ENCODE measurements at places on chromosomes 11 and 22. TPM values are rescaled to one million over a fixed set of nuclear protein-coding genes. Genes with fewer than 3 reads are reported as not detected.

The CPT1B gene
- total RNA-seq = 21.4 TPM

The ACCS gene
- total RNA-seq = 32.3 TPM

DNA sequence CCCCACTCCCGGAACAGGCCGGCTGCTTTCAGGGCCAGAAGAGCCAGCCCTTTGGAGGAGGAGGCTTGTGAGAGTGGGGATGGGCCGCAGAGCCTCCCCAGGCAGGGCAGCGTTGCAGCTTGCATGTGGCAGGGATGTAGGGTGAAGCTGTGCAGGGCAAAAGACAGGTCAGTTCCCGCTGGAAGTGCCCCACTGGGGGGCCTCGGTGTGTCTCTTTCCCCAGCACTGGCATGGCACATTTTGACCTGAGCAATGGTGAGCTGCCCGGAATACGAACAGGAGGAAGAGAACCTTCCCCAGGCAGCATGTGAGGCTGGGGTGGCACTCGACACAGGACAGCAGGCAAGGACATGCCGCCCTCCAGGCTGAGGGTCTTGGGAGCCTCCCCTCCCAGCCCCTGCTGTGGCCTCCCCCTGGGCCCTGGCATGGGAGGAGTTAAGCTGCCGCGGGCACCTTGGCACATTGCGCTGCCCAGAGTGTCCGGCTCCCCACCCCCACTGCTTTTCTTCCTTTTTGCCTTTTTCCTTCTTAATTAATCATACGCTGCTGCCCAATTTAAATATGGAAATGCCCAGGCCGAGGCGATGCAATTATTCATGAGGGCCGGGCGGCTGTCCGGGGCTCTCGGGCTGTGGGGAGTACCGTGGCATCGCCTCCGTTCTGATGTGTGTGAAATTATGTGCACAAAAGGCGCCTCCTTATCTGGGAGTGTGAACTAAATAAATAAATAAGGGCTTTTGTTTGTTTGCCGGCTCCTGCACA is 76.0 kb upstream of the WNT7B start:
- no peaks in the 10 kb centered on the region for H3K36me3 ChIP-seq
- peak overlapping the region; percentile 97 for H3K27ac ChIP-seq
- H3K4me3 ChIP-seq = peak overlapping the region; percentile 80
- no peak for DNase-seq
- H3K4me1 ChIP-seq = peaks cover 84% of the 10 kb centered on the region

DNA sequence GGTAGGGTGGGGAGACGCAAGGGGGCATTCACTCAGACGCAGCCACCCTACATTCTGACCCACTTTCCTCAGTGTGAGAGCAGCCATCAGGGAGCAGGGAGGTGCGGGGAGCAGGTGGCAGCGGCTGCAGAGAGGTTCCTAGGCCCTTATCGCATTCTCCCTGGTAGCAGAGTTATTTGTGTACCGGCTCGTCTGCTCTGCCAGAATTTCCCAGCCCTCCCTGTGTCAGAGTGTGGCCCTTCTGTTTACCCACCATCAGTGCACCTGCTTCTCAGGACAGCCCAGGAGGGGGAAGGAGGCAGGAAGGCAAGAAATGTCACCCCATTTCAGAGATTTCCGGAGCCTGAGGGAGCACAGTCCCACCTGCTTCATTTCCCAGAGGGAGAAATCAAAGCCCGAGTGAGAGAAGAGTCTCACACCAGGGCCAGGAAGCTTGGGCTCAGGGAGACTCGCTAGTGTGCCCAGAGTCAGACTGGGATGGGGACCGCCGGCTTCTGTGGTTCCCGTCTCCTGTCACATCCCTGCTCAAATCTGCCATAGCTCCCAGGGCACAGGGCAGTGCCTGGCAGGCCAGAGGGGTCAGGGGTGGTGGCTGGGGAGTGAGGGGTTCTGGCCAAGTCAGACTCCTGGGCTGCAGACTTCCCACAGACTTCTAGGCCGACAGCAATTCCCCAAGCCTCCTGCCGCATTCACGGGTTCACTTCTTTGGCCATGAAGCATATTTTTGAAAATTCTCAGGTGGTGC is 49.7 kb downstream of the ARRB1 start:
- no peaks in the 10 kb centered on the region for H3K4me1 ChIP-seq
- H3K4me3 ChIP-seq = no peak overlapping the region
- no peaks in the 10 kb centered on the region for H3K36me3 ChIP-seq
- H3K27ac ChIP-seq = no peak overlapping the region
- no peaks in the 10 kb centered on the region for H3K27me3 ChIP-seq

DNA sequence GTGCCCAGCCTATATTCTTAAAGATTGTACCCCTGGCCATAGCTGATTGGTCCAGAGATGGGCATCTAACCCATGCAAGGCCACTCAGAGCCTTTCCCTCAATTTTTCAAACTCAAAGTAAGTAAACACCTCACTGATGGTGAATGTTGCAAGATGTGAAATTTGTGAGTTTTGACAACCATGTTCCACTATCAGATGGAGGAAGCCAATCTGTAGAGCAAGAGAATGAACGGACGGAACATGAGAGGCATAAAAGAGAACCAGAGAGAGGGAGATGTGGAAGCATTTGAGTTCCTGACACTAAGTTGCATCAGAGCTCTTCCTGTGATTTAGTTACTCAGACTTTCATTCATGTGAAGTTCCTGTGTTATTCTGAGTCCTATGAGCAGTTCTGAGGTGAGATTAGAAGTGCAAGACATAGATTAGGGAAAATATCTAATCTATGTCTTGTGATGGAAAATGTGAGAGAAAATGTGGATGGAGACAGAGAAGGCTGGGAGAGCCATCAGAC is 73.3 kb downstream of the PRSS23 start:
- no peaks in the 10 kb centered on the region for H3K27me3 ChIP-seq
- no peak for DNase-seq
- no peak overlapping the region for H3K4me3 ChIP-seq
- no peaks in the 10 kb centered on the region for H3K4me1 ChIP-seq

DNA sequence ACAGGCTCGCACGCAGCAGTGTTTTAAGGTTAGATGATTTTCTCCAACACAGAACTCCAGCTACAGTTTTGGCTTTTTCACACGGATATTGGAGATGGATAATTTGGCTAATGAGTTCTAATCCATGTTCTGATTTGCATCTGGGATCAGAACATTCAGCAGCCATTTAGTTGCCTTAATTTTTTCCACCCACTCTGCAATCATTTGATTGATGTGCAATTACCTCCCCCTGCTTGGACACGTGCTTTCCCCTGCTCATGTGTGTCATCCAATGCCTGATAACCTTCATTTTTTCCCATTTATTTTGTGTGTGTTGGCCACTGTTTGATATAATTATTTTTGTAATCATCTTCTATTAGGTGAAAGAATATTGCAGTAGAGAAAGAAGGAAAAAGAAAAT is 257.8 kb downstream of the ST3GAL4 start:
- H3K4me1 ChIP-seq = no peaks in the 10 kb centered on the region
- no peaks in the 10 kb centered on the region for H3K27me3 ChIP-seq
- no peak overlapping the region for H3K4me3 ChIP-seq
- no peak overlapping the region for H3K27ac ChIP-seq
- H3K36me3 ChIP-seq = no peaks in the 10 kb centered on the region

DNA sequence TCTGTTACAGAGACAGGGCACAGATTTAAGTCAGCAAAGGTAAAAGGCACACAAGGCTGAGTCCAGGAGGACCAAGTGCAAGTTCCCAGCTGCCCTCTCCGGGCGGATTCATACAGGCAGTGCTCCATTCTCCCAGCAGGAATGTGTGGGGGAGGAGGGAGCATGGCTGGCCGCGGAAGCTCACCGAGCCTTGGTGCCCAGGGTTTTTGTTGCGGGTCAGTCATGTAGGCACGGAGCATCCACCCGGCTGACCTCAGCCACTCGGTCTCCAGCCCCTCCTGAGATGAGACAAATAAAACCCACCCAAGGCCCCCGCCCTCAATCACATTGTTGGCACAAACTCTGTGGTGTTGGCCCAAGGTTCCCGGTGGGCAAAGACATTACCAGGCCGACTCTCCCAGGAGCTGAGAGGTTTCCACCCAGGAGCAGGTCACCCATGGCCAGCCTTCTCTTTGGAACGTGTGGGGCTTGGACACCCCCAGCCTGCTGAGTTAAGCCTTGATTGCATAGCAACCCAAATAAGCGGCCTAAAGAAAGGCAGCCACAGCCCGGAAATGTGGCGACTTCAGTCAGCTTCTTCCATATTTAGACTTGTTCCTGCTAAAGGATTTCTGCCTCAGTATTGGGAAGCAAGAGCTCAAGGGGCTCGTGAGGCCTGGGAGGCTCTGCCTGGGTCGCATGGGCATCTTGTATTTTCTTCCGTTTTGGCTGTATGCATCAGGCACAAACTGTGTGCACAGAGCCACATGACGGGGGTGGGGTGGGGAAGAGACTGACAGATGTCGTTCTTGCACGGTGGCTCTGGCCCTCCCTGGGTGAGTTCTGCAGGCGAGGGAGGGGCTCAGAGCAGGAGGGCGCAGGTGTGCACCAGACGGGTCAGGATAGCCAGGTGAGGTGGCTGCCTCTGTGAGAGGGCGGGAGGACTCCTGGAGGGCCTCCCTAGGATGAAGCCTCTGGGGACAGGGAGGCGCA is 63.0 kb downstream of the ARHGAP8 start:
- no peaks in the 10 kb centered on the region for H3K4me1 ChIP-seq
- H3K36me3 ChIP-seq = no peaks in the 10 kb centered on the region
- no peak overlapping the region for H3K4me3 ChIP-seq
- no peaks in the 10 kb centered on the region for H3K27me3 ChIP-seq
- no peak overlapping the region for H3K27ac ChIP-seq
- DNase-seq = no peak

Data from thoracic aorta (tissue), 2 donors.